ENCODE measurements at places on chromosomes 1 and 21.
A peak's percentile ranks its signal among the peaks of the same experiment; 100 is the strongest.

DNA sequence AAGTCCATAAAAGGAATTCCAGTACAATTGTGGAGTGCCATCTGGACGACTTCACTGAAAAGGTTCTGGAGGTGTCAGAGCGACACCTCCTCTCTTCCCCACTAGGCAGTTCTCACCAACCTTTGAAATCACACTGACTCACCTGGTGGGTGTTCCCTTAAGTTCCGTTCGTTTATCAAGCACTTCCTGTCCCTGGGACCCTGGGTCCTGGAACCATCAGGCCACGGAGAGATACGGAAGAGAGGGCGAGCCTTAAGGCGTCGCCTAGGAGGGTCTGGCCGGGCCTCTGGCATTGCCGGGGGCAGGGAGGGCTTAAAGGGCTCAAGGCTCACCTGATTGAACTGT is 317 bp downstream of the SPAG17 start:
- peak; percentile 0 for DNase-seq

GRCh38 chr1:207861442-207862177 is 49.3 kb downstream of the CD34 start:
- DNase-seq: no peak

DNA sequence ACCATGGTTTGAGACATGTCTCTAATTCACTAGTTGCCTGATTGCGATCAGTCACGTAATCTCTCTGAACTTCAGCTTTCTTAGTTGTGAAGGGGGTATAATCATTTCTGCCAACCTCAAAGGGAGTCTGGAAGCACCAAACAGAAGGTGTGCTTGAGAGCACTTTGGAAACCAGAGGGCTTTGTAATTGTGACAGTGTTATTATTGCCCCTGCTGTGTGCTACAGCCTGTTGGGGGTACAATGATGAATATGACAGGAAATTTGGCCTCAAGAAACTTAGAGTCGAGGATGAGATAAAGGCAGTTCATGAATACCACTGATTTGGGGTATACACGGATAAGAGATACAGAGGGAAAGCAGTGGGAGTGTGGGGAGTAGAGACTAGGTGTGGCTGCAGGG is 150.2 kb upstream of the CD34 start:
- no peak for DNase-seq

- DNase-seq: no peak
Observed at GRCh38 chr1:201807958-201808632, 20.9 kb upstream of the IPO9 start.

DNA sequence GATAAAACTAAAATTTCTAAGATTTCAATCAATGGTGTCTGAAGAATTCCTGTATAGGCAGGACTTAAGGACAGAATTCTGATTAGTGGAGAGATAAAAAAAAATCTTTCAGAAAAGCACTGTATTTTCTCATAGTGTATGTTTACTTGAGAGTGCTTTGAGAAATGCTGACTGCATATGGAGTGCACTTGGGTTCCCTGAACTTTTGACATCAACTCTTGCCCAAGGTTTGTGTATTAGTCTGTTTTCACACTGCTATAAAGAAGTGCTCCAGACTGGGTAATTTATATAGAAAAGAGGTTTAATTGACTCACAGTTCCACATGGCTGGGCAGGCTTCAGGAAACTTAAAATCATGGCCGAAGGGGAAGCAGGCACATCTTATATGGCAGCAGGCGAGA is 275.0 kb downstream of the LRRC40 start:
- no peak for DNase-seq

- no peak for DNase-seq
Observed at GRCh38 chr1:118785246-118785645, 202.9 kb downstream of the TBX15 start.

- DNase-seq: no peak
Observed at GRCh38 chr1:156246241-156246780, 1.5 kb downstream of the PAQR6 start.

DNA sequence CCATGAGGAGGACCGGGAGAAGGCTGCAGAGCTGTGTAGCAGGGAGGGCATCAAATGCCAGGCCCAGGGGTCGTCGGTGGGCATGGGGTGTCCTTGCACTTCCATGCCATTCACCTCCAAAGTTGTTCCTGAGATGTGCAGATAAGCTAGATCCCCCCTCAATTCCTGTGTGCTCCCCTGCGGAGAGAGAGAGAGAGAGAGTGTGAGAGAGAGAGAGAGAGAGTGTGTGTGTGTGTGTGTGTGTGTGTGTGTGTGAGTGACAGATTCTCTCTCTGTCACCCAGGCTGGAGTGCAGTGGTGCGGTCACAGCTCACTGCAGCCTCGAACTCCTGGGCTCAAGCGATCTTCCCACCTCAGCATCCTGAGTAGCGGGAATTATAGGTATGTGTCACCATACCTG is 16.4 kb downstream of the SPSB1 start:
- DNase-seq: no peak

DNA sequence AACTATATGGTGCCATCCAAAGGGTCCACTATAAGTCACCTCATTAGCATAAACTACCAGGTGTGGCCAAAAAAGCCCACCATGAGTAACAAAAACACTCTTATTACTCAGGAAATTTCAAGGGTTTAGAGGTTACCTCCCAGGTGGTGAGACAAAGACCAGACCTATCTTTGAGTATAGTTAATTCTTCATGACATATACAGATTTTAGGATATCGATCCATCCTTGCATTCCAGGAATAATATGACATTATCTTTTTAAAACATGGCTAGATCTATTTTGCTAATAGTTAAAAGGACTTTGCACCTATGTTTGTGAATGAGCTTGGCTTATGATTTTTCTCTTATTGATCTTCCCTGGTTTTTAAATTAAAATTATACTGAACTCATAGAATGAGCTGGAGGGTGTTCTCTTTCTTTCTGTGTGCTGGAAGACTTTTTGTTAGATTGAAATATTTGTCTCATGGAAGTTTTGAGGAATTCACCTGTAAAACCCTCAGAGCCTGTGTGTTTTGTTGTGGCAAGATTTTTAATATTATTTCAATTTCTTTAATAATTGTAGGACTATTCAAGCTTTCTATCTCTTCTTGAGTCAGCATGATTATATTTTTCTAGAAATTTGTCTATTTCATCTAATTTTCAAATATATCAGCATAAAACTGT is 138.7 kb upstream of the SLC45A1 start:
- no peak for DNase-seq

- no peak for DNase-seq
Observed at GRCh38 chr1:21815724-21816321, 3.8 kb downstream of the LDLRAD2 start.

DNA sequence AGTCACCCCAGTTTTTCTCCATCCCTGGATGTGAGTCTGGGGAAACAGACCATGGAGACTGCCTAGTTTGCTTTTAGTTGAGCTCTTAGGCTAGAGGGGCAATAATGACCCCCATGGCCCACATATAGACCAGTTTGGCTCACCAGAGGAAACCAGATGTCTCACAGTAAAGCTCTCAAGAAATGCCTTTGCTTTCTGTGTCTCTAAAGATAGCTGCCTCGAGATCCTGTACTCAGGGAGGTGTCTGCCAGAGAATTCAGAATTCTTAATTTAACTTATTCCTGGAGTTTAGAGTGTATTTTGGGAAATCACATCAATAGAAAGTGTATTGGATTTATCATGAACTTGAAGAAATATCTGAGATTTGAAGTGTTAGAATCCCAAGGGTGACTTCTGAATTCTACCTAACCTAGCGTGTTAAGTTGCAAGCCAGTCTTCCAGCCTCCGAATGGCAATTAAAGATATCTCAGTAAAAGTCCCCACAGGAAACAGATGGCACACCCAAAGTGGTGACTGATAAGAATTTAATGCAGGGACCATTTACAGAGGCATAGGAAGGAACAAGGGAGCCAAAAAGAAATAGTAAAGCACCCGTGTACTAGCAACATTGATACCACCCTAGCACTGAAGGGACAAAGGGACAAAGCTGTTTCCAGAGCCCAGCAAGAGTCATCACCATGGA is 37.1 kb downstream of the STYXL2 start:
- no peak for DNase-seq

GRCh38 chr1:228015276-228016180 is 8.7 kb downstream of the WNT3A start:
- no peak for DNase-seq

GRCh38 chr1:68819190-68819829 is 322.4 kb upstream of the DEPDC1 start:
- no peak for DNase-seq

GRCh38 chr1:212498283-212499040 is 65.7 kb downstream of the NENF start:
- DNase-seq: no peak

GRCh38 chr1:184050636-184051035 is 894 bp upstream of the TSEN15 start:
- DNase-seq: no peak

- DNase-seq: no peak
Observed at GRCh38 chr21:29125191-29125590, 5.3 kb upstream of the MAP3K7CL start.

- no peak for DNase-seq
Observed at GRCh38 chr1:241644259-241644658, 4.1 kb upstream of the CHML start.

DNA sequence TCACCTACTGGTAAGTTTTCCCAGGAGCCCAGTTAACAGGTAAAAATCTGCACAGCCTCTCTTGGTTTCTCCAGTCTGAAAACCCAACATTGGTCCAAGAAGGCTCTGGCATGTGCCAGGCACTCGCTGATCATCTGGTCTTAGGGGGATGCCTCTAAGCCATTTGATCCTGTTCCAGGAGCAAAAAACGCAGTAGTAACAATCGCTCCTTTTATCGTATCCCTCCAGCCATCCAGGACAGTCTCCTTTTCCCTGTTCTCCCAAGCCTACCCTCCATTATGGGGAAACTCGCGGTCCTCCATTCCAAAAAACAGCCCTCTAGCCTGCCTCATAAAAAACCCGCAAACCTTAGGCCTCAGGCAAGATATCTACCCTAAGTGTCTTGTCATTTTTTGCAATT is 56.2 kb downstream of the ODF2L start:
- no peak for DNase-seq

- no peak for DNase-seq
Observed at GRCh38 chr1:35505911-35506798, 51.0 kb downstream of the KIAA0319L start.

- DNase-seq: no peak
Observed at GRCh38 chr1:46580140-46580903, 23.7 kb downstream of the MKNK1 start.

DNA sequence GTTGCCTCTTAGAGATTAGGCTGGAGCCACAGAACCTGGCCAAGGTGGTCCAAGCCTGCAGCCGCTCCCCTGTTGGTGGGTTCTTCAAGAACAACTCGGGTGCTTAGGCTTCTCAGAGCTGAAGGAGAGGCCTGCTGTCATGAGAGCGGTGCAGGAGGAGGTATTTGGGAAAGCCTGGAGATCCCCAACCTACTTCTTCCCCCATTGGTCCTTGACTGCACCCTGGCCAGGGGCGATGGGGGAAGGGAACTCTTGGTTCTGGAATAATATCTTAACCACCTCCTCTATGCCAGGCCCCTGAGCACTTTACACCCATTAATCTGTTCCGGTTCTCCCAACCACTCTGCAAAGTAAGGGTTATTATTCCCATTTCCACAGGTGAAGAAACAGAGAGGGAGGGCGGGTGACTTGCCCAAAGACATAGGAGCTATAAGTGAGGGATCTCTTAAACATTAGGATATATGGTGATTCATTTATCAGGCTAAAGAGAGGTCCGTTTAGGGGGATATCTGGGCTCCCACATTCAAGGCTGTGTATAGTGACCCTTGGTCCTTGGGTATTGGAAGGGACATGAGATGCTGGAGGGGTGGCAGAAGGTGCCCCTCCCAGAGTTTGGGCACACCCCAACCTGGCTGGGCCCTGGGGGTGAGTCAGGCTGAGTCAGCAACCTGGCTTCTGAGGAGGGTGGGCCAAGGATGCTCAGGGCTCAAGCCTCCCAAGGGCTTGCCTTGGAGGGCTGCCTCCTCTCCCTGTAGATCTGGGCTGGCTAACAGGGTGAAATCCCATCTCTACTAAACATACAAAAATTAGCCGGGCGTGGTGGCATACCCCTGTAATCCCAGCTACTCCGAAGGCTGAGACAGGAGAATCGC is 5.2 kb downstream of the TRNP1 start:
- DNase-seq: no peak

DNA sequence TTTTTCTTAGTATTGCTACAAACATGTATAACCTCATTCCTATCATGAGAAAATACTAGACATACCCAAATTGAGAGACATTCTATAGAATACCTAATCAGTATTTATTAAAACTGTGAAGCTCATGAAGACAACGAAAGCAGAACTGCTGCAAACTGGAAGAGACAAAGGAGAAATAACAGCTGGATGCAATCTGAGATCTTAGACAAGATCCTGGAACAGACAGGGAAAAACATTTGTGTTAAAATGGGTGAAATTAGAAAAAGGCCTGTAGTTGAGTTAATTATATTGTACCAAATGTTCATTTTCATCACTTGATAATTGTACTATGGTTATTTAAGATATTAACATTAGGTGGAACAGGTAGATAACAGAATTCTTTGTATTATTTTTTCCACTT is 392.0 kb downstream of the PLPP3 start:
- DNase-seq: no peak

GRCh38 chr1:207941665-207942064 is 30.7 kb upstream of the CD34 start:
- DNase-seq: no peak

GRCh38 chr1:182325339-182325738 is 66.3 kb downstream of the GLUL start:
- DNase-seq: no peak

DNA sequence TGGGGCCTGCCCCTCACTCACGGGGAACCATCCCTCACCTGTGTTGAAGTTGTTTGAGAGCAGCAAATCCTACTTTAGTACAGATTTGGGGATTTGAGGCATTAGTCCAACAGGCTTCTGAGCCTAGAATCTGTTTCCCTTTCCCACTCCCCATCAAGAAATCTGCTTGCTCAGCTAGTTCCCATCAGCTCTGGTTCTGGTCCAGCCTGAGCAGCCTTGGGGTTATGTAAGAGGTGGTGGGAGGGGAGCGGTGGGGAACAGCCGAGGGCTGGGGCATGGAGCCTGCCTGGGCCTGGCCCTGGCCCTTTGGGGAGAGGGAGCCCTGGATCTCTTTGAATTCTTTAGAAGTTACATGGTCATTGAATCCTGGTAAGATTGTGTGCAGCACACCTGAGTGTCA is 4.1 kb downstream of the GSTM5 start:
- DNase-seq: no peak

DNA sequence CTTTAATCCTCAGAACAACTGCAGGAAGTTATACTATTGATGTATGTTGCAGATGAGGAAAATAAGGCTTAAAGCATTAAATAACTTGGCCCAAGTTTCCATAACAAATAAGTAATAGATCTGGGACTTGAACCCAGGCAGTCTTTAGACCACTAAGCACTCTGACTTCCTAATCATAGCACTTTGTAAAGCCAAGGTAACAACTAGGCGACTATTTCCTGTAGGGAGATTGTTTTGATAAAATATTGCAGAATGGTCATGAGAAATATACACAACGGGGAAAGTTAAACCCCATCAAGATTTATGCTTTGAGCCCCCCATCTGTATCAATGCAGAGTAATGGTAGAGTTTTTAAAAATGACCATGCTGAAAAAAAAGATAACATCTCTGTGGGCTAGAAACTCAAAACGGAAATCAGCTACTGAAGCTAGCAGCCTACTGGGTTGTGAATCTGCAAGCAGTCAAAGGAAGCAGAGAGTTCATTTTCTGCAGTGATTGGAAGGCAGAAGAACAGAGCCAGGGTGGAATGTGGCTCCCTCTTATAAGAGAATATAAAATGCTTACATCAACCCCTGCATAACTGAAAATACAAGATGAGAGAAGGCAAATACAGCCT is 111.2 kb upstream of the OLIG2 start:
- DNase-seq: no peak

GRCh38 chr1:226135059-226135651 is 51.4 kb downstream of the ACBD3 start:
- DNase-seq: no peak
